Small intestine (tissue), 16 donors: ENCODE measurements at places on chromosomes 13 and 19.

DNA sequence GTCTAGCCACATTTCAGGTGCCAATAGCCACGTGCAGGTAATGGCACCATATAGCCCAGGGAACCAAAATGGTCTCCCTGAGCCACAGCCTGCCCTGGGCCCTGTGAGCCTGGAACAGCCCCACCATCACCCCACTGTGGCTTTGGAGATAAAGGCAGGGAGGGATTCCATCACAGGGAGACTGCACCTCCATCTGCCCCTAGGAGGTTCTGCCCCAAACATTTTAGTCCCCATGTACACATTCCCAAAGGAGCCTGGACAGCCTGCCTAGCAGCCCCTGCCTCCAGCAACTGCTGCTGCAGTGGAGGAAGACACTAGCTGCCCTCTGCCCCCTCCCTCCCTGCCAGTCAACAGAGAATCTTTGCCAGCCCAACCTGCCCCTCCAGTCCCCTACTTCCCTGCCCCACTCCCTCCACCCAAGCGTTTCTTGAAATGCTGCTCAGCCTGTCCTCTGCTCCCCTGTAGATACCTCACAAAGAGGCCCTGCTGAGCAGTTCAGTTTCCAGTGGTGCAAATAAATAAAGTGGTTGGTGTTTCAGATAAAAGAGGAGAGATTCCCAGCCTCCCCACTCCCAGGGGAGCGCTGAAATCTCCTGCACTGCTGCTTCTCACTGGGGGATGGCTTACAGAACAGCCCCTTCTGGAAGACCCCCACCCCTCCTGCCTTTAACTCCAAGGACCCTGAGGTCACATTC, 921.8 kb downstream of the UQCRFS1 start:
- no peak for DNase-seq

GRCh38 chr19:10505583-10506229, 2.5 kb upstream of the KEAP1 start:
- peak; percentile 78 for DNase-seq

GRCh38 chr19:29831686-29832085, 19.9 kb downstream of the CCNE1 start:
- DNase-seq: no peak

DNA sequence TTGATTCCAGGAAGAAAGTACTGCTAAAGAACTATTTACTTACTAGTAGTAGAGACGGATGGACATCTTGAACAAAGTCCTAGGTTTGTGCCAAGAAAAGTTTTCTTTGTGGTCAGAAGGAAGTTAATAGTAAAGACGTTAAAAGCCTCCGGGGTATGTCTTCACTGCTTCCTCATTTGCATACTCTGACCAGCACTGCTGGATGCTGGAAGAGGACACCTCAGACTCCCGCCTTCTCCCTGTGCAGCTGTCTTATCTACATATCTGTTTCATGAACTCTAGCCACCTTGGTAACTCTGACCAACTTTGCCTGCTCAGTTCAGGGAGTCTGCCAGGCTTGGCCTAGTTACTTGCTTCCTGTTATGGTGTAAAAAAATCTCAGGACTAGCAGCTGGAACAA, 1109.1 kb upstream of the MIR17HG start:
- no peak for DNase-seq

DNA sequence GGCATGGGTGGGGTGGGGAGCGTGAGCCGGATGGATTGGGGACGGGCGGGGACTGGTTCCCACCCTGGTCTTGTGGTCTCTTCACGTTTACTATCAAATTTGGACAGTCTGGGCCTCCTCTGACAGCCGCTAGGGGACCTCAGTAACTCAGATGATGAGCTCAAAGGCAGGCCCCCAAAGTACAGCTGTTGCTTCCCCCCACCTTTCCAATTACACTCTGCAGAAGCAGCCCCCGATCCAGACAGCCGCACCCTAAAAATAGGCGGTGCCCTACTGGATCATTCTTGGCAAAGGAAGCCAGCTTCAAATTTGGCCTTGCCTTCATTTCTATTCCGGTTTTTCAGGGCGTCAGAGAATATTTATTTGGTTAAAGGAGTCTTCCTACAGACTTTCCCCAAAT, 1.9 kb upstream of the FOXO1 start:
- no peak for DNase-seq

- DNase-seq: peak; percentile 73
Observed at GRCh38 chr19:39277598-39277997, 9.4 kb downstream of the IFNL2 start.
